NCI-H2029 (cell line): ENCODE measurements at places on chromosomes 11 and 22.

DNA sequence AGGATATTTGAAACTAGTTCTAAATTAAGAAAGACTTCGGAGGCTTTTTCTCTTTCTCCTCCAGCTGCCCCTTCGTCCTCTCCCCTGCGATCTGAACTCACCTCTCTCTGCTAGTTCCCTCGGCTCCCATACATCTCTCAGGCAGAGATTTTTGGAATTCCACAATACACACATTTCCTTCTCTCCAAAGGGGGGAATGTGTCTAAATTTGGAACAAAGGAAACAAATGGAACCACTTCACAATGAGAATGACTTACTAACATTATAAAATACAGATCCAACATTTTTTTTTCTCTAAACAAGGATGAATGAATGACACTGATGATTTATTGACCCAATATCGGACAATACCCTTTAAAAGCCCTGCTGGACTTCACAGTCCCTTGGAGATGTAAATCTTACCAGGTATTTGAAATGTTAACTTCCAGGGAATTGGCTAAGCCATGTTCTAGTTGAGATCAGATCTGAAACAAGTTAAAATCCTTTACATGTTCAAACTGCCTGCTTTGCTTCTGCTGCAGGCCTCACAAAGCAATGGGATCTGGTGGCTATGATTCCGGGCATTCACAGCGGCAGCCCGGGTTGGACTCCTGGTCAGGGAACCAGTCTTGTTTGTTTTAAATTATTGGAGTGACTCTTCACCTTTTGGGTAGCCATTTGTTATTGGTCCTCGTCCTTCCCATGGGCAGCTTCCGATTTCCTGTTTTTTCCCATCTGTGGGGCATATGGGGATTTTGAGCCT, 20.5 kb upstream of the GSTP1 start:
- no peak for DNase-seq

DNA sequence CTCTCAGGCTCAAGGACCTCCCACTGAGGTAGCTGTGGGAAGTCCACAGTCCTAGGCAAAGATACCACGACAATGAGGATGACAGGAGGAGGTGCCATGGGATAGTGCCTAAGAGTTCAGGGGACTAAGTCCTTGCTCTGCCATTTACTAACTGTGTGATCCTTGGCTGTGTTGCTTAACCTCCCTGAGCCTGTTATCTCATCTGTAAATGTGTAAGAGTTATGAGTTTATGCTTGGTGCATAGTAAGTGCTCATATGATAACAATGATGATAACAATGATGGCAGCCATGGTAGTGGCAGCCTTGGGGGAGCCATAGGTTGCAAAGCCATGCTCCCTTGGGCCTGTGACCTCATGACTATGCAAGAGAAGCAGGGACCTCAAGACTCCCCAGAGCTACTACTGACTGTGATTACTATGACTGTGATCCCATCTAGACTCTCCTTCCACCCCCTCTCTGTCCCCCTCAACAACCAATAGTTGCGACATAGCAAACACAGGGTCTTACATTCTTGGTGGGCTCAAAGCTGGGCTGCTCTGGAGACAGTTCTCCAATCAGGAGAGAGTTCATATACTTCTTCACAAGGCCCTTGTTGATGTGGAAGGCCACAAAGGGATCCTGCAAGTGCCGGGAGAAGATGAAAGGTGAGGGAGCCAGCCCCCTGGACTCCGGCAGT, 3.9 kb downstream of the FADS1 start:
- no peak for DNase-seq

- no peak for DNase-seq
Observed at GRCh38 chr22:43133401-43133800, 9.8 kb downstream of the MCAT start.

DNA sequence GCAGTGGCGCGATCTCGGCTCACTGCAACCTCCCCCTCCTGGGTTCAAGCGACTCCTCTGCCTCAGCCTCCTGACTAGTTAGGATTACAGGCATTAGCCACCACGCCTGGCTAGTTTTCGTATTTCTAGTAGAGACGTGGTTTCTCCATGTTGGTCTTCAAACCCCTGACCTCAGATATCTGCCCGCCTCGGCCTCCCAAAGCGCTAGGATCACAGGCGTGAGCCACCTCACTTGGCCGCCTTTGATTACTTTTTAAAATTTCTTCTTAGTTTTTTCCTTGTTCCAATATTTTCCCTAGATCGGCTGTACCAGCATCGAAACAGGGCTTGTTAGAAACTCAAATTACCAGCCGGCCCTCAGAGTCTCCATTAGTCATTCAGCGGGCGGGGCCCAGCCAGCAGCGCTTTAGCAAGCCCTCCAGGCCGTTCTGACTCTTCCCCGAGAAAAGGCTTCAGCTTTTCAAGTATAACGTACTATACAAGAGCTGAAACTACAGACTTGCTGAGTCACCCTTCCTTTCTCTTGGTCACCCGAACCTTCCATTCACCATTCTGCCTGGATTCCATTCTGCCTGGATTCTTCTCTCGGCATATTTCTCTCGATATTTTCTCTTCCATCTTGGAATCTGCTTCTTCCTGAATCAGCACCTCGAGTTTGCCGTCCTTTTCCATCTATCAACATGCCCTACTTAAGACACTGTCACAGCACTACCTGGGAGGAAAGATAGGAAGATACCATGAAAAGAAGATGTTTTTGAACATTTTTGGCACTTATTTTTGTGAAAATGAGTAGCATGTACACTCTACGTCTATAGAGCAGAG, 6.7 kb upstream of the CAPRIN1 start:
- DNase-seq = no peak

DNA sequence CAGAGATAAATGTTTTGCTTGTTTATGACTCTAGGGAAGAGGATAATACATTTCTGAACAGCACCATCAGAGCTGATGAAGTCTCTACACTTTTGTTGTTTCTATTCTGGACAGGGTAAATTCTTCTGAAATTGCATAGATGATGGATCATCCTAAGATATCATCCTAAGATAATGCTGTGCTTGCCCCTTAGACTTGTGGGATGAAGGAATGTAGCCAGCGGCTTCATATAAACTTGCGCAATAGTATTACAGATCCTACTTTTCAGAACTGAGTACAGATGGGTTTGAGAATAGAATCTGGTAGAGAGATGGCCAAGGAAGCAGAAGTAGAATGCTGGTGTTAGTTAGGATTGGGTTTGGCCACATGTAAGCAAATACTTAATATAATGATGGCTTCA, 61.0 kb downstream of the NCAM1 start:
- no peak for DNase-seq

DNA sequence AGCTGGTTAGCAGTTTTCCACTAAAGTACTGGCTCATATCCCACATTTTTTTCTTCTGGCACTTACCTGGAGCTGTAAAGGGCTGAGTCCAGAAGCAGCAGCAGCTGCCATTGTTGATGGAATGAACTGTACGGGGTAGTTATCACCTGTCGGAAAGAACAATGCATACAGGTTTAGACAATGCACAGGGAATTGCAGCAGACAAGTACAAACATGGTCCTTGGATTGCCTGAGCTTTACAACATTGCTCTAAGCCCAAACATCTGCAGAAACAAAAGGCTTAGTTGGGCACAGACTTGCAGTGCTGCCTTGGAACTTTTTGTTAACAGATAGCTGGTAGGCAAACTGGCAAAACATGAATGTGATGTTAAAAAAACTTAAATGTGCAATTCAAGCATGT, 258.8 kb downstream of the SOX6 start:
- peak; percentile 71 for DNase-seq

DNA sequence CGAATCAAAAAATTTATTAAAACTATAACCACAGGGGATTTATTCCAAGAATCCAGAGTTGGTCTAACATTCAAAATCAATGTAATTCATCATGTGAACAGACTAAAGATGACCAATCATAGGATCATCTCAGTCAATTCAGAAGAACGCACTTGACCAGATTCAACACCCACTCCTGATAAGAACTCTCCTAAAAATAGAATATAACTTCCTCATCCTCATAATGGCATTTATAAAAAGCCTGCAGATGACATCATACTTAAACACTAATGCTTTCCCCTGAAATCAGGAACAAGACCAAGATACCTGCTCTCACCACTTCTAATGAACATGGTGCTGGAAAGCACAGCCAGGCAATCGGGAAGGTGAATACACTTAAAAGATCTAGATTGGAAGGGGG, 10.5 kb upstream of the MUC2 start:
- DNase-seq = peak; percentile 39

- DNase-seq = no peak
Observed at GRCh38 chr11:48007677-48008076, 27.3 kb downstream of the PTPRJ start.

DNA sequence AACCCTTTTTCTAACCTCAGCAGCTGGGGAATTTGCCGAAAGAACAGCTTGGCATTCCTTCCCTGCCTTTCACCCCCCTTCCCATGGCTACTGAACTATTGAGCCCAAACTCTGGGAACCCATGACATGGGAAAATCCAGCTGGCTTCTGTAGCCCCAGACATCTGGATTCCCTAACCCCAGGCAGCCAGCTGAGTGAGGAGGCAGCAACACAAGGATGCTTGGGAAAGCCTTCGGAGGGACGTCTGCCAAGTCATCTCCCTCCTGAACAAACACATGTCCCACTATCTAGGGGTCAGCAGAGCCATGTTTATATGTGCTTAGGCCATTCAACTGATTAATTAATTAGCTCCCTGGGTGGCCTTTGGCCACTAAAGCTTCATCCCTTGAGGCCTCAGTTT, 21.6 kb downstream of the LRRC55 start:
- no peak for DNase-seq

- no peak for DNase-seq
Observed at GRCh38 chr11:1840780-1841480, 2.1 kb downstream of the TNNI2 start.

GRCh38 chr11:114880442-114880841, 202.1 kb downstream of the NXPE2 start:
- DNase-seq = peak; percentile 81

GRCh38 chr11:44003736-44004451, 43.9 kb upstream of the ACCSL start:
- no peak for DNase-seq

- no peak for DNase-seq
Observed at GRCh38 chr11:1162491-1163311, 4.9 kb downstream of the MUC5AC start.

DNA sequence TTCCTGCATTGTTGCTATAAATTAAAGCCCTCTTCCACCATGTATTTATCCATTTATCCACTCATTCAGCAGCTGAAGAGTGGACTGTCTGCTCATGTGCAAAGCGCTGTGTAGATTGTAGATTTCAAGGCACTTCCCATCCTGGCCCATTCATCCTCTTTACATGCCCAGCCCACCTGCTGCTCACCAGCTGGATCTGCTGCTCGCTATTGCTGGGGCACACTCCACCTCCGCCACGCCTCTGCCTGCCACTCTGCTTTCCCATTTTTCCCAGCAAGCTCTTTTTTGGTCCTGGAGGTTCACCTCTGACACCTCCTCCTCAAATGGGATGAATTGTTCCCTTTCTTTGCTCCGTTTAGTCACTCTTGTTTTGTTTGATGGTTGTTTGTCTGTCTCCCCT, 48.3 kb downstream of the CEP164 start:
- DNase-seq = no peak

DNA sequence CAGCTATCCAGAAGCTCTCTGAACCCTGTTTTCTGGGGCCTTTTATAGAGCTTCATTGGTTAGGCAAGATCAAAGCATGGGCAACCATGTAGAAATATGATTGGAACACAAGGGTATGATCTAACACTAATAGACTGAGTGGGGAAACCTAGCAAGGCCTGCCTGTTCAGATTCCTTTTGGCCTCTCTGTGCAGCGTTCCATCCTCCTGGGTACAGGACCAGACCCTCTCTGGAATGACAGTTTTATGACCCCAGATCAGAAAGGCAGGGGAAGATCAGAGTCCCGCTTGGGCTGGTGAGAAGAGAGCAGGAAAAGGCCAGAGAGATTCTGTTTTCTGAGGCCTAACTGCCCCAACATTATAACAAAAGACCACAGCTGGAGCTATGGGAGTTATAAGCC, 36.7 kb upstream of the VWA5A start:
- DNase-seq = no peak

DNA sequence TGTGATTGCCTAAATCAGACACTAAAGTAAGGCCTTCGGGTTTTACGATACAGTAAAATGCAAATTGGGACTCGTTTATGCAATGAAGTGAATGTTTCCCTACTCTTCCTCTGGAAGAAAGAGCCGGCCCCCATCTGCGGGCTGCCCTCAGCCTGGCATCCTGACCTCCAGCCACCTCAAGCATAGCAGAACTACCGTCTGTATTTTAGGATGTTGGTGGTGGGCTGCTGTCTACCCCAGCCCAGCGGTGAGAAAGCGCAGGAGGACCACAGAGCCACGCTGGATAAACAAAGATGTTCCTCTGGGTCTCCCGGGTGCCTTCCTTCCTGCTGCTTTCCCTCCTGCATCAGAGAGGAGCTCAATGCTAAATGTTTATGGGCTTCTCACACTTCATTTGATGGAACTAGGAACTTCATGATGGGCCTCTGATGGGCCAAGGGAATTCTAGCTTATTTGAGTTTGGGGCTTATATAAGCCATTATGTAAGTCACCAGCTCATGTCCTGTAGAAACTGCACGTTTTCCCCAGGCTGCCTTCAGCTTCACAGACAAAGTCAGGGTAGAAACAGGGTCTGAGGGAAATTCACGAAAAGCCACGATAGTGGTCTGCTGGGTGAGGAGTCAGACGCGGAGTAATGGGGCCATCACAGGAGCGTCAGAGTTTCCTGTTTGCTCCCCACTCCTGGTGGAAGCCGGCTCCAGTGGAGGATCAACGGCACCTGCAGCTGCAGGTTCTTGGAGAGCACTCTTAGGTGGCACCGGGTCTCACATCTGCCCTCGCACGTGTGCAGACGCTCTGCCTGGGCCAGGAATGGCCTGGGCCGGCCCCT, 287.4 kb downstream of the BRD1 start:
- DNase-seq = no peak

DNA sequence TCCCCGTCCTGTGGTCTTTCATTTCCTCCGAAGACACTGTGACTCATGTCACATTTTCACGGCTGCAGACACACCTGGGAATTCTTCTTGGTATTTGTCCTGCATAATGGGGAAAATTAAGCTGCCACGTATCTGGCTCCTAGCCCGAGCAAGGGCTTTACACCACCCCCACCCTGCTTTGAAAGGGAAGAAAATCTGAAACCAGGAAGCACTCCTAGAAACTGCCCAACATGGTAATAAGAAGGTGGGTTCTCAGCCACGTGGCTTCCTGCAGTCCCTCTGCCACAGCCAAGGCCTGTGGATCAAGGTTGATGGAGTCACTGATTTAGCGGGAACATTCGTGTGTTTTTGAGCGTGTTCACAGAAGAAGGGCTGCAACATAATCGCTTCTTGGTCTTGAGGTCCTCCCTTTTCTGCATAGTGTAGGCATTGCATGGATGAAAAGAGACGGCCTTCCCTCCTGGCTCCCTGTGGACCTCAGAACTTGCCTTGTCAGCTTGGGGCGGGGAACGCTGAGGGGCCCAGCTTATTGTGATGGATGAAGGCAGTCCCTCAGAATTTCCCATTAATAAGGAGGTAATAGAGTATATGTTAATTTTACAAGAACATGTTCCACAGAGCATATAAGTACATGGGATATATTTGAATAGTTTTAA, 292.0 kb downstream of the NTM start:
- peak; percentile 20 for DNase-seq
